ENCODE measurements at places on chromosomes 2 and 18.

DNA sequence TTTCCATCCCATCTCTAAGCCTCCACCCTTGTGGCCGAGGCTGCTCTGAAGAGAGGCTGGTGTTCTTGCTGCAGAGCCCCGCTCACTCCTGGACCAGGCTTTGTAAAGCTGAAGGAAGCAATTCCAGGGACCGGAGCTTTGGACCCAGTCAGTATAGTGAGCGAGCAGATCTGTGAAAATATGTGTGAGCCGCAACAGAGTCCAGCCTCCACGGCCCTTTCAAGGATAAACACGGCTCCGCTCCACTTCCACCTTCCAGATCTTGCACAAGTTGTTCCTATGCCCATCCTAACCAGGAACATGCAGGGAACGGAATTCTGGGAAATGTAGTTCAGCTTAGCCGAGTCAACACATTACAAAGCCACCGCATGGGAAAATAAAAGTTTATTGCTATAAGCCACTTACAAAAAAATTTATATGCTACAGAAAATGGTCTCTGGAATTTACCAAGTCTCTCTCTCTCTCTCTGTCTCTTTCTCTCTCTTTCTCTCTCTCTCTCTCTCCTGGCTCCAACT, 151.7 kb upstream of the ZNF521 start:
- peak; percentile 56 for DNase-seq

GRCh38 chr2:15733867-15734673, 142.4 kb downstream of the DDX1 start:
- no peak for DNase-seq

DNA sequence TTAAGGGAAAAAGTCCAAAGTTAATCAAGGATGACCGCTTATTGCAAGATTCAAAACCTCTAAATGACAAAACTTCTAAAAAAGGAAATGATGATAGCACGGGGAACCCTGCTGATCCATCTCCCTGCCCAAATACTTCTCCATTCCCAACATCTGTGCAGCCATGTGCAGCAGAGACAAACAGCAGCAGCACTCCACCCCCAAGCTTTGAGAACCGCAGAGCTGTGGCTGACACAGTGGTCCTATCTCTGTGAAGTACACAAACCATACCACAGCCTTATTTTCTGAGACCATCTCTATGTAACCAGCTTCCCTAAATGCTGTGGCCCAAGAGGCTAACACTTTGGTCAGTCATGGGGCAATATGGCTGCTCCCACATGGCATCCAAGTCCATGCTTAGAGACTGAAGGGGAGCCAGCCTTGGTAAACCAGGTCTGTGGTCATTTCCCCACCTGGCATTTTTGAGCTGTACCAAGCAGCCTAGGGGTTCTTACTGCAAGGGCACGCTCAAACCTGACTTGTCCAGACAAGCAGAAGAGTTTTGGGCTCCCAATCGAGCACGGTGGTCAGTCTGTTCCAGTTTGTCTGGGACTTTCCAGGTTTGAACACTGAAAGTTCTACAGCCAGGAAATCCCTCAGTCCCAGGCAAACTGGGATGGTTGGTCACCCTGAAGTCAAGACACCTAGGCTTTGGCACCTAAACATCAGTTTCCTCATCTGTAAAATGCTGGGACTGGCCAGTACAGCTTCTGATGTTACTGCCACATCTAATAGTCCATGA, 17.1 kb upstream of the NFE2L2 start:
- DNase-seq = no peak

GRCh38 chr2:70473101-70473722, 80.4 kb downstream of the TGFA start:
- no peak for DNase-seq

GRCh38 chr2:5666798-5667197, 25.4 kb upstream of the SOX11 start:
- no peak for DNase-seq

Data from posterior cingulate gyrus (tissue), 11 donors.